Hippocampal formation (tissue), 2 donors: ENCODE measurements at places on chromosomes 12 and 14.

GRCh38 chr12:27094726-27095125 is 12.3 kb upstream of the C12orf71 start:
- no peak for DNase-seq

DNA sequence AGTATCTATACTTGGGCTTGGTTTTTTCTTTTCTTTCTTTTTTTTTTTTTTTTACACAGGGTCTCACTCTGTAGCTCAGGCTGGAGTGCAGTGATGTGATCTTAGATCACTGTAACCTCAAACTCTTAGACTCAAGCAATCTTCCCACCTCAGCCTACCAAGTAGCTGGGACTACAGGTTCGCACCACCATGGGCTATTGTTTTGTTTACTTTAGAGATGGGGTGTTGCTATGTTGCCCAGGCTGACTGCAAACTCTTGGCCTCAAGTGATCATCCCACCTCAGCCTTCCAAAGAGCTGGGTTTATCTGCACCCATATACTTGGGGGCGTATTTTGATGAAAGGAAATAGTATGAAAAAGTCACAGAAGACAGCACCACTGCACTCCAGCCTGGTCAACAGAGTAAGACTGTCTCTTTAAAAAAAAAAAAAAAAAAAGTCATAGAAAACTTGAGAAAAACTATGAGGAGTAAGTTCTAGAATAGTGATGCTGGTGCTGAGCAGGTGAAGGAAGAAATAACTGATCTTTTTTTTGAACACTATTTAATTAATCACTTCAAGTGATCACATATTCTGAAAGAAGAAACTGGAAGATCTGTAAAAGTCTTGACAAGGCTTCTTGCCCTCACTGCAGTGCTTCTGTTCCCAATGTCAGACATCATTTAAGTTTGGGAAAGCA is 53.8 kb upstream of the NPFF start:
- no peak for DNase-seq

GRCh38 chr12:98211909-98212695 is 303.3 kb upstream of the TMPO start:
- DNase-seq, result no peak

- no peak for DNase-seq
Observed at GRCh38 chr12:115638733-115639647, 638.5 kb downstream of the MED13L start.

GRCh38 chr14:35416108-35416750 is 11.7 kb upstream of the NFKBIA start:
- no peak for DNase-seq

DNA sequence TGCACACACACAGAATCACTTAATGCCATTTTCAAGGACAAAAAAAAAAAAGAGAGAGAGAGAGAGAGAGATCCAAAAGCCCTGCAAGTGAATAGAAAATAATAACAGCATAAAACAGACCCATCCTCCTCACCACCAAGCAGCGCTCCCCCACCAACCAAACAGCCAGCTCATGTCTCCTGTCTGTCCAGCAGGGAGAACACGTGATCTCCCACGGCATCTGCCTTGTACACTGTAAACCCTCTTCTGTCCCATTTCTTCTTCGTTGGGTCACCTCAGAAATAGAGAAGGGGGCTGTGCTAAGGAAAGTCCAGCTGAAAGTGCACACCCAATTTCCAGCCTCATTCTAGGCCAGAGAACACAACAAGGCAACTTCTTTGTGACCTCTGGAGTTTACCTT is 222.5 kb downstream of the EXOC5 start:
- no peak for DNase-seq

- DNase-seq, result no peak
Observed at GRCh38 chr12:62670986-62671720, 204.5 kb downstream of the MON2 start.

- DNase-seq, result no peak
Observed at GRCh38 chr14:23563473-23564180, 4.0 kb downstream of the AP1G2 start.

DNA sequence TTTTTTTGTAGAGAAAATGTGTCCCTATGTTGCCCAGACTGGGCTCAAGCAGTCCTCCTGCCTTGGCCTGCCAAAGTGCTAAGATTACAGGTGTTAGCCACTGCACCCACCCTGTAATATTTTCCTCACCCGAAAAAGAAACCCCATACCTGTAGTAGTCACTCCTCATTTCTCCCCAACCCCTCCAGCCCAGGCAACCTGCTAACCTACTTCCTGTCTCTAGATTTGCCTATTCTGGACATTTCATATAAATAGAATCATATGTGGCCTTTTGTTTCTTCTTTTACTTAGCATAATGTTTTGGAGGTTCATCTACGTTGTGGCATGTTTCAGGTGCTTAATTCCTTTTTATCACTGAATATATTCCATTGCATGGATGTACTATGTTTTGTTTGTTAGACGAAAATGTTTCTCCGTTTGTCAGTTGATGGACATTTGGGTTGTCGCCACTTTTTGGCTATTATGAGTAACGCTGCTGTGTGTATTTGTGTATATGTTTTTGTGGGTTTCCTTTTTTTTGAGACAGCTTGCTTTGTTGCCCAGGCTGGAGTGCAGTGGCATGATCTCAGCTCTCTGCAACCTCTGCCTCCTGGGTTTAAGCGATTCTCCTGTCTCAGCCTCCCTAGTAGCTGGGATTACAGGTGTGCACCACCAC is 6.2 kb downstream of the ANKRD13A start:
- no peak for DNase-seq

- DNase-seq, result no peak
Observed at GRCh38 chr14:103624860-103625259, 4.2 kb upstream of the KLC1 start.

DNA sequence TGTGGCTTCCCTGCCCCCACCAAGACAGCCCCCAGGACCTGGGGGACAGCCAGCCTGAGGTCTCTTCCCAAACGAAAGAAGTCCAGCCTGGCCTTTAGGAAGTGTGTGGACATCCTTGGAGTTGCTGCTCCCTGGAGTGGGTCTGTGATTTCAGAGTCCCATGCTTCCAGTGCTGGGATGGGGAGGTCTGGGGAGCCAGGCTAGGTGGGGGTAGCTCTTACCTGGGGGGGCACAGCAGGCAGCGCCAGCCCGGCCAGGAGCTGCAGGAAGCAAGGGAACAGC is 509 bp downstream of the PGF start:
- DNase-seq, result no peak

DNA sequence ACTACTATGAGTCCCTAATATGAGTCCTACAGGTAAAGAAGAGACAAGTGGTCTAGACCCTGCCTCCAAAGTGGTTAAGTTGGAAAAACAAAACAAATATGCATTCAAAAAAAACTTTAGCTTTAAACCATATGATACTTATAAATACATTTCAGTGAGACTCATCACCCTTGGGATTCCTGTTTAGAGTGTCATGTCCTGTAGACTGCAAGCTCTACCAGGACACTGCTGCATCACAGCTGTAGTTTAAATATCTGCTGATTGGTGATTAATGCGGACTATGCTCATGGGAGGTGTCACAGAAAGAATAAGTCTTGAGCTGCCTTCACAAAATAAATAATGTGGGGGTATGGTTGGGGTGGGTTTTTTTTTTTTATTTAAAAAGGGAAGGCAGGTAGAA is 8.8 kb upstream of the LGR5 start:
- no peak for DNase-seq

DNA sequence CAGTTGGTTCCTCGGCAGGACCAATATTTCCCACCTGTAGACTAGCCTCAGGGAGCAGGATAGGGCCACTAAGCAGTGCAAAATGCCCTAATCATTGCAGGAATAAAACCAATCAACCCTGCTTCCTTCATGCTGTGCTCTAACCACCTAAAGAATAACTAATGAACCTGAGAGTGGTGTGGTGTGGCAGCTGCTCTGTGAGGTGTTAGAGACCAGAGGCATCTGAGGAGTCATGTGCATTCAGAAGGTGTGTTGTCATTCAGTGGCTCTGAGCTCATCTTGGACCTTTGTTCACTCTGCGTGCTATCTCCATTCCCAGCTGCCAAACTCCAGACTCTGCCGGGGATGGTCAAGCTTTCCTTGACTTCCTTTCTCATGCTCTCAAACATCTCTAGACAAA is 136.7 kb upstream of the EGLN3 start:
- no peak for DNase-seq

DNA sequence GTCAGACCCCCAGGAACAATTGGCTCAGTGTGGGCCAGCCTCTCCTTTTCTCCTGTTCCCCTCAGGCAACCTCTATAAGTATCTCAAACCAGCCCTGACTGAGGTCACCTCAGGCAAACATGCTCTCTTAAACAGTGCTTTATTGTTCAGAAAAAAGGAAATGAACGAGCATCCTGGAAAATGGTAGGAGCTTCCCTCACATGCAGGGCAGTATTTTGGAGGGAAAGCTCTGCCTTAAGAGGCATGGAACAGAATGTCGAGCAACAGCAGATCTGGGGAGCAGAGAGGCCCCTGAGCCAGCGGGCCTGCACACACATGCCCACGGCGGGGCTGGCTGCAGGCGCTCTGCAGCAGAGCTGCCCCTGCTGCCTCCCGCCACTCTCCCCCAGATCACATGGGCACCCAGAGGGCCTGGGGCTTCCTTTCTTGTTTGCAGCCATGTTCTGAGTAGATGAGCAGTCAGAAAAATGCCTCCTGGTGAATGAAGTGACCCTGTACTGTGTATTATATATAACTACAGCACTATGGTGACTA is 42.0 kb downstream of the MOK start:
- no peak for DNase-seq

DNA sequence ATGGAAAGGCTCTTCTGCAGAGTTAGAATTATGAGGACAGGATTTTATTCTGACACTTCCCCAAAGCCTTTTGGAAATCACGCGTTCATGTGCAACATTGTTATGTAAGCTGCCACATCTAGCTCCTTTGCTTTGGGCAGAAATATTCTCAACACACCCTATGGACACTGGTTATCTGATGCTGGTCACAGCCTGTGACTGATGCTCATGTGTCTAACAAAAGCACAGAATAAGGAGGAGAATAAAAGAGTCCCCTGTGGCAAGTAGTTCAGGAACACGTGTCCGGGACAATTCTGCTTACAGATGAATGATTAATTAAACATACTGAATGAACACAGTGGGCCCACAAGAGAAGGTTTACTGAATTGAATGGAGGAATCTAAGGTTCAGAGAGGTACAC is 22.1 kb downstream of the FOXN3 start:
- no peak for DNase-seq

GRCh38 chr12:124233041-124233796 is 61.7 kb upstream of the RFLNA start:
- DNase-seq, result no peak

DNA sequence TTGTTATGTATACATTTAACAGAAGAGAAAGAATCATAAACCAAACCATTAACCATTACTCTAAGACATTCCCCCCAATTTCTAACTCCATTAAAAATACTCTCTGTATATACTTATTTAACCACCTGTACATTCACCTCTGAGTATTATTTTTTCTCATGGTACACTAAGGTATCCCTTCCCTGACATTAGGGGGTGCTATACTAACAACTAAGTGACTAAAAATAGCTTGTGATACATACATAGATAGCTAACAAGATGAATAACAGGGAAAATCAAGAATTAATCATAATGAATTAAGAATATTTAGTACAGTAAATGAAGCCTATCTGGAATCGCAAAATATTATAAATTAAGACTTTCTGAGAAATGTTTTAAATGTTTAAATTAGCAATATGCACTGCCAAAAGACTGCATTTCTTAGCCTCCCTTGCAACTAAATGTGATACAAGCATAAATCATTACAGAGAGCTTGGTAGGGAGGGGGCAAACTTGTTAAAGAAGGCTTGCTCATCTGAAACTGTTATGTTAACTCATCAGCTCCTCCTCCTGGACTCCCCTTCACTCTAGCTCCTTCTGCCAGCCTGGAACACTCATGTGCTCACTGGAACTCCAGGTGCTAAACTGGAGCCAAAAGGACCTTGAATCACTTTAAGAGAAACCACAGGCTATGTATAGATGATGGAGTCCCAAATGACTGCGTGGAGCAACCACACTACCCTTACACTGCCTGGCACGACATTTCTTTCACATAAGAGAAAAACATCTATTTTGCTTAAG is 14.9 kb downstream of the C2CD5 start:
- no peak for DNase-seq

GRCh38 chr12:27474344-27474743 is 27.8 kb downstream of the SMCO2 start:
- DNase-seq, result no peak

GRCh38 chr14:70036665-70037064 is 152.1 kb downstream of the SLC8A3 start:
- DNase-seq, result no peak

DNA sequence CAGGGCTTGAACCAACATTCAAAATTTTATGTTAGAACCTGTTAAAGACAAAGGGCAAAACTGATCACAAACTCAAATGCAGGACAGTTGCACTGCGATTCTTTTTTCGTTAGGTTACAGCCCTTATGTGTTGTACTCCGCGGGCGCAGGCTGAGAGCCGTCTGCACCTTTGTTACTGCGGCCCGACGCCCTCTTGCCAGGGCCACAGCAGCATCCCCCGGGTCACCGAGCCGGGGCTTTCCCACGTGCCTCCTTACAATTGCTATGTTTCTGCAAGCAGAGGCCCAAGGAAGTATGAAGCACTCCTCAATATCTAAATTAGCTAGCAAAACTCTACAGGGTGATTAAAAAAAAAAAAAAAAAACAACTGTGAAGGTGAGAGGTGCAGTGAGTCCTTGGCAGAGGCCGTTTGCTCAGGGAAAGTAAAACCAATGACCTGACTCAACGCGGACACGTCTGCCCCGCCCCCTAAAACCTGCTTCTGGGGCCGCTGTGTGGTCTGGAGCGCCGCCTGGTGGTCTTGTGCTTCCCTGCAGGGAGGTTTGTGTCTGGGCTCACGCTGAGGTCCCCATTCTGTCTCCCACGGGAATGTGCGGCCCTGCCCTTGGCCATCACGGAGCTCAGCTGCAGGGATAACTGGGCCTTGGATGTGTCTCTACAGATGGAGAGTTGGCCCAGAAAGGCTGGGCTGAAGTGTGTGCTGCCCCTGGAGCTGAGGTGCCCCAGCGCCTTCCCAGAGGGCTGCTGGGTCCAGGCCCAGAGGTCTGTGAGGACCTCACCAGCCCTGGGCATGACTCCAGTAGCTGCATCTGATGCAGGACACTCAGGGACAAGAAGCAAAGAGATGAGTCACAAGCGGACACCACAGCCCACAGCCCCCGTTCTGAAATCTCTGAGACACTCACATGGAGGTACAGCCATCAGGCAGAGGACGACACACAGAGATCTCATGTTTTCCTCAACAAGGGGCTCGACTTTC is 418.5 kb downstream of the TMEM121 start:
- no peak for DNase-seq

- no peak for DNase-seq
Observed at GRCh38 chr14:103555559-103556337, 6.7 kb downstream of the BAG5 start.

- DNase-seq, result no peak
Observed at GRCh38 chr14:99315197-99315596, 43.2 kb upstream of the BCL11B start.
